Esophagus (tissue), 2 donors: ENCODE measurements at places on chromosomes 6 and 20. TPM values are rescaled to one million over a fixed set of nuclear protein-coding genes. Genes with fewer than 3 reads are reported as not detected.

The NQO2 gene
- polyA plus RNA-seq = 24.2 TPM

The RTEL1 gene
- polyA plus RNA-seq = 8.1 TPM

The KHDRBS2 gene
- polyA plus RNA-seq = 0.01 TPM

The ARMC2 gene
- 1.0 TPM for polyA plus RNA-seq

The SIGLEC1 gene
- polyA plus RNA-seq = 1.4 TPM

The MCCD1 gene
- not detected for polyA plus RNA-seq

The BTNL2 gene
- not detected for polyA plus RNA-seq

The CCN2 gene
- polyA plus RNA-seq = 13.4 TPM
